Stimulated activated CD4-positive, alpha-beta T cell treated with anti-CD3 and anti-CD28 coated beads, Interleukin-15, amount 100 ng/mL, for 48 hours (primary cell): ENCODE measurements at places on chromosomes 2 and 18.

DNA sequence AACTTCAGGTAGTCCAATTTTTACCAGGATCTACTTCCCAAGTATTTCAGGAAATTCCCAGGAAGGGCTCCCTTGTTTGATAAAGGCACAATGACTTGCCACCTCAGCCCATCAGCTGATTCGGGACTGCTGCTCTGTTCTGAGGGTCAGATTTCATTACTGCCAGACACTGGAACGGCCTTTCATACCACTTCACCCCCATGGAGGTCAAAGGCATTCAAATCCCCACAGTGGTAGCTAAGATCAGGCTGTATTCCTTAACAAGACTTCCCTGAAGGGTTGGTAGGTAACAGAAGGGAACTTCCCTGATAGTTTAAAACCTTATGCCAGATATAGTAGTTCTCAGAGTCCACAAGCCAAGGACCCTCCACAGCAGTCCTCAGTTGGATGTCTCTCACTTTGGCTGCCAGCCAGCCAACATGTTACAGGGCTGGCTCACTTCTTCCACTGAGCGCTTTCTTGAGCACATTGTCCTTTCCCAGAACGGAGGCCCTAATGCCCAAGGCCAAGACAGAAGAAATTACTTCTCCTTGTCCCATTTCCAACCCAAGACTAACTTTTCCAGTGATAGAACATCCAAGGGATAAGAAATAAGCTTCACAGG lies 40.0 kb upstream of the GLS start:
- DNase-seq, result no peak

DNA sequence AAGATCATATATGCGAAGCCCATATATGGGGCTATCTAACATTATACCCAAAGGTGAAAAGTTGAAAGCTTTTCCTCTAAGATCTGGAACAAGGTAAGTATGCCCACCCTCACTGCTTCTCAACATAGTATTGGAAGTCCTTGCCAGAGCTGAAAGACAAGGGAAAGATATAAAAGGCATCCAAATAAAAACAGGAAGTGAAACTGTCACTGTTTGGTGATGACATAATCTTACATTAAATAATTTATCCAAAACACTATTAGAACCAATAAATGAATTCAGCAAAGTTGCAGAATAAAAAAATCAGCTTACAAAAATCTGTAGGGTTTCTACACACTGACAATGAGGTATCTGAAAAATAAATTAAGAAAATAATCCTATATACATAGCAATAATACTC lies 205.8 kb downstream of the INSIG2 start:
- no peak for DNase-seq

- no peak for DNase-seq
Measured at GRCh38 chr2:178764097-178764496, 43.1 kb downstream of the TTN start.

DNA sequence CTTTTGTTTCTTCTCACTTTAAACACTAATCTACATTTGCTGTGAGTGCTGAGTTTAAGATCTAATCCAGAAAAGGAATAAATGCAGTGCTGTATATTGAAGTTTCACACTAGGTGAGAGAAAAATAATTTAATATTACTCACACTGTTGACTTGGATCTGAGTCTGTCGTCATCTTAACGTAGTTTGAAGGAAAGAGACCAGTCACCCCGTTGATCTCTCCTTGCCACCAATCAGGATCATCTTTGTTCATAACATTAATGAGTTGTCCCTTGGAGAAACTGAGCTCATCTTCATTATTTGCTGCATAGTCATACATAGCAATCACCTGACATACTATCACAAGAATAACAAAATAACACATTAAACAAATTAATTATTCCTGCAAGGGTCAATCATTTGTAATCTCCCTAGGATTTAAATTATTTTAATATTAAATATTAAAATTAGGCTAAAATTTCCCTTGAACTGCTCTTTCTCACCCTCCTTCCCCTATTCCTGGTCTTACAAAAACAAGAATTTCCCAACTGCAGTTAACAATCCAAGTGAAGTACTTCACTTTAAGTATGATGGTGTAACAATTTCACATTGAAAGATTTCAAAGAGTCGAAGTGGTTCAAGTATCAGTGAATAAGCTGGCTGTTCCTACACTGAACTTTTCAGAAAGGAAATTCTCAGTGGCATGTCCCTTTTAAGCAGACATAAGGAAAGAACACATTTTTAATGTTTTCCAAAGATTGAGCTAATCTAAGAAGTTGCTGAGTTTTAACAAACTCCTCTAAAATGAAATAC lies 71.3 kb downstream of the FAM228A start:
- no peak for DNase-seq

DNA sequence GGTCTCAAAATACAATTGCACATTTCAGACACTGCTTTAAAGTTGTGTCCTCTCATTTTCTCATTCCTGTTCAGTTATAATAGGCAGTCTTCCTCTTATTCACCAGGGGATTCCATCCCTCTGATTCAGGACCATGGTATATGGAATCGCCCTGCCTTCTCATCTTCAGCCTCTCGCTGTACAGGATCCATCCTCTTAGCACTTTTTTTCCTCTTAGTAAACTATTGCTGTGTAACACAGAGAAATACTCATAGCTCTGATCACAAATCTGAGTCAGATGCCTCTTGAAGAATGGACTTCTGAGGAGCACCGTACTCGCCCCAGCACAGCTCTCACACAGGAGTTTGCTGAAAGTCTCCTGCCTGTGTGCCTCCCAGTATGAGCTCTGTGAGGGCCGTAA lies 11.3 kb downstream of the RMP24 start:
- no peak for DNase-seq

- DNase-seq, result no peak
Measured at GRCh38 chr2:97730245-97730644, 16.9 kb downstream of the ZAP70 start.

- no peak for DNase-seq
Measured at GRCh38 chr18:8982416-8983183, 119.9 kb upstream of the NDUFV2 start.

DNA sequence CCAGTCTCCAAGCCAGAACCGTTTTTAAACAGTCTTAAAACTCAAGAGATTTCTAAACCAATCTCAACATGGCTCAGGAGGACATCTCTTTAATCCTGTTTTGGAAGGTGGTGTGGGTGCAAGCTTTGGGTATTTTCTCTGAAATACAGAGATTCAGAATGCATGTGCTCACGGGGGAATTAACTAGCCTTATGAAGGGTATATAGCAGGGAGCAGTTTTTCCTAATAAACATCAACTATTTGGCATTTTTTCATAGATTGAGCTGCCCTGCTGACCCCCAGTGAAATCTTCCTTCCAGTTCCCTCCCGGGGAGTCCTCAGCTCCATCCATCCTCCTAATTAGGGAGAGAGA lies 122.6 kb downstream of the SMAD7 start:
- DNase-seq, result no peak

GRCh38 chr2:37767046-37767445 lies 95.6 kb upstream of the CDC42EP3 start:
- DNase-seq, result no peak

DNA sequence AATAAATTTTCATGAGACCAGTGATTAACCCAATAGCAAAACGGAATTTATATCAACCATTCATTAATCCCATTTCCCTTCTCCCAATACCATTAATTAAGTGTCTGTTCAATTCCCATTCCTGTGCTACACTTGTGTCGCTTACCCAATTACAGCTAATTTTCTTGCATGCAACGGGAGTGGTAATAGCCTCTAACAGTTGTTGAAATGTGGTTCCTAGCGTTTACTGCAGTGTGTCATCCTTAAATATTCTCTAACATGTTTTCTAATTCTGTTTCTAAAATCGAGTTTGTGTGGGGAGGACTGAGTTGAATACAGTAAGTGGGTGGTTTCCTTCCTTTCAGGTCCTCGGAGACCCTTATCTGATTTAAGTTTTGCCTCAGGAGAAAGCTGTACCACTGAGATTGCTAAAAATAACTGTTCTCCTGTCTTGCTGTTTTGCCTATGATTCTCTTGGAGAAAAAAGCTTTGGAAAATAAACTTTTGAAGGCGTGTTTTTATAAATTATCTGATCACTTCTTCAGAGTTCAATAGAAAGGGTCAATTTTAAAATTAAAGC lies 59.3 kb upstream of the LRRTM1 start:
- DNase-seq, result no peak

- no peak for DNase-seq
Measured at GRCh38 chr18:23574611-23575308, 11.5 kb downstream of the NPC1 start.
